ENCODE measurements at places on chromosomes 7 and 10.

DNA sequence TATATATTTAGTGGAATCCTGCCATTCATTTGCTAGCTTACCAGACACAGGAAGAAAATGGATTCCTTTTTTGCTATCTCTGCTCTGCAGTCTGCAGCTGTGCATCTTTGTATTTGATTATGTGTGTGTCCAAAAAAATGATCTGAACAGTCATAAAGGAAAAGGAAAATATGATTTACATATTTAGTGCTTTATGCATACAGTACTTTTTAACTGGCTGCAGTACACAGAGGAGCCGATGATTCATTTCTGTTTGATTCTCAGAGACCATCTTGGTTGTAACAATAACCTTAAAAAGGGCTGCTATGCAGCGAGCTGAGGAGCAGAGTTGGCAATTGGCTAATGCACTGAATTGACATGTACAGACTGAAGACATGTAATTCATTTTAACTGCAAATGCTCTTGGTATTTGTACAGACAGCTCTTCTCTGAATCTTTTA, 151.3 kb upstream of the FZD1 start:
- no peak for DNase-seq

DNA sequence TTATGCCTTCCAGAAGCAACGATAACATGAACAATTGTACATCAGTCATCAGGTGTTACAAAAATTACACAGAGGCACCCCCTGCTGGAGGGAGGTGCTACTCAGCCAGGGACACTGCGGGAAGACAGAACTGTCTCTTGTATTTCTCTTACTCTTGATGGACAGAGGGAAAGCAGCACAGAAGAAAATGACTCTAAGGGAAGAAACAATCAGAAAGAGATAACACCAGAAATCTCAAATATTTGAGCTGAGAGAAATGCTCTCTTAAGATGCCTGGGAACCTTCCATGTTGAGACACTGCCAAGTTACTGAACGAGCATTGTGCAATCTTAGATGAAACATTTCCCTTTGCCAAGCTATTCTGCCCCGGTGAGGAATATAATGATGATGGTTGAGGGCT, 227.6 kb upstream of the NPSR1 start:
- DNase-seq: no peak

- no peak for DNase-seq
Observed at GRCh38 chr7:120662291-120662690, 195.7 kb downstream of the TSPAN12 start.

DNA sequence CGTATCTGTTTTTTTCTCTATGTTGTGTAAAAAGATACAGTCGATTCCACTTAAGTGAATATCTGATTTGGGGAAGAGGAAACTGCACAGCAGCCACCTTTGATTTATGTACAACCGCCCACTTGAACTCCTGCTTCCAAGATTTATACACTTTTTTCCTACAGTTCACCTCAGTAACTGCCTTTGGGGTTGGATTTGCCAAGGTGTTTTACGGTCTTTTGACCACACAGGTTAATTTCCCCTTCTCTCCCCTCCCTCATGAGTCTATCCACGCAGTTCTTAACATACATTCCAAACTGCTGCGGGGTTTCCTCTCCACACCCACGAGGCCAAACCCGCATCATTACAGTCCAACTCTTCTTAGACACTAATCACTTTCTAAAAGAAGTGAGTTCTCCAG, 277.0 kb downstream of the USP6NL start:
- DNase-seq: no peak

DNA sequence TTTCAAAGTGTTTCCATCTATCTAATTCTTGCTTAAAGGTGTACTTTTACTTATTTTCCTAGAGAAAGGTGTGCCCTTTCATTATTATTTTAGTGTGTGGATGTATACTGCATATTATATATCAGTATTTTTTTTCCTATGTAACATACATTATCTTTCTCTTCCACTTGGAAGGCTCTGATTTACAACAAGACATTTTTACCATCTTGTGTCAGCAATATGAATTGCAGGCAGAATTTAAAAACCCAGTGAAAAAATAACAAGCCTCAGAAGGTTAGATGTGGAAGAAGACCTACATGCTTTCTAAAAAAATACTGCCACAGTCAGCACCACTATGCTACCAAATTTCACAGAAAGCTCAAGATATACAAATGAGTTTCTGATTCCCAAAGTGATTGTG, 327.7 kb upstream of the STEAP1 start:
- DNase-seq: no peak

DNA sequence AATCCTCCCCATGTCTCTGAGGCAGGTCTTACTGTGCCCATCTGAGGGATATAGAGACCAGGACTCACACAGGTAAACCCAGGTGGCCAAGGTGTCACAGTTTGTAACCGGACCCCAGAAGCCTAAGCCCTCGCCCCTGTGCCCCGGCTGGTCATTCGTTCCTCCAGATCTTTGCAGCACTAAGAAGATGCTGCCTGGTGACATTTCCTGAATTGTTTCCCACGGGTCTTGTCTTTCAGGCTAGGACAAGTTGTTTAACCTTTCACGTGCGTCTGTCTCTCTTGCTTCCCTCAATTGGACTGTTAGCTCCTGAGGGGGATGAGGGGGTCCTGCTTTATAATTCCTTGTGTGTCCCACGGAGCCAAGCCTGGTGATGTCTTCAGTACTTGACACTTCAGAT, 158.0 kb downstream of the KCNMA1 start:
- DNase-seq: no peak

GRCh38 chr7:6234384-6234783, 38.0 kb downstream of the CYTH3 start:
- no peak for DNase-seq

DNA sequence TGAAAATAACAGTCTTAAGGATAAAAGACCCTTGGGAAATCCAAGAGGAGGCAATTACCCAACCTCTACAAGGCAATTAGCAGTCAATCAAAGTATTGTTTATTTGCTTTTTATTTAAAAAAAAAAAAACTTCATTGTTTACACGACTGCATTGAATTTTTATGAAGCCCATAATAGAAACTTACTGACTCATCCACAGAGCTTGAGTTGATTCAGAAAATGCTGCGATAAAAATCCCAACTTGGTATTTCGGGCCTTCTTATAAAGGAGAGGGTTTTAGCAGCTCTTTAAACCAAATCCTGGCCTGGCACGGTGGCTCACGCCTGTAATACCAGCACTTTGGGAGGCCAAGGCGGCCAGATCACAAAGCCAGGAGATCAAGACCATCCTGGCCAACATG, 69.2 kb upstream of the PALS2 start:
- DNase-seq: no peak

- no peak for DNase-seq
Observed at GRCh38 chr7:78684201-78684600, 769.3 kb downstream of the MAGI2 start.

DNA sequence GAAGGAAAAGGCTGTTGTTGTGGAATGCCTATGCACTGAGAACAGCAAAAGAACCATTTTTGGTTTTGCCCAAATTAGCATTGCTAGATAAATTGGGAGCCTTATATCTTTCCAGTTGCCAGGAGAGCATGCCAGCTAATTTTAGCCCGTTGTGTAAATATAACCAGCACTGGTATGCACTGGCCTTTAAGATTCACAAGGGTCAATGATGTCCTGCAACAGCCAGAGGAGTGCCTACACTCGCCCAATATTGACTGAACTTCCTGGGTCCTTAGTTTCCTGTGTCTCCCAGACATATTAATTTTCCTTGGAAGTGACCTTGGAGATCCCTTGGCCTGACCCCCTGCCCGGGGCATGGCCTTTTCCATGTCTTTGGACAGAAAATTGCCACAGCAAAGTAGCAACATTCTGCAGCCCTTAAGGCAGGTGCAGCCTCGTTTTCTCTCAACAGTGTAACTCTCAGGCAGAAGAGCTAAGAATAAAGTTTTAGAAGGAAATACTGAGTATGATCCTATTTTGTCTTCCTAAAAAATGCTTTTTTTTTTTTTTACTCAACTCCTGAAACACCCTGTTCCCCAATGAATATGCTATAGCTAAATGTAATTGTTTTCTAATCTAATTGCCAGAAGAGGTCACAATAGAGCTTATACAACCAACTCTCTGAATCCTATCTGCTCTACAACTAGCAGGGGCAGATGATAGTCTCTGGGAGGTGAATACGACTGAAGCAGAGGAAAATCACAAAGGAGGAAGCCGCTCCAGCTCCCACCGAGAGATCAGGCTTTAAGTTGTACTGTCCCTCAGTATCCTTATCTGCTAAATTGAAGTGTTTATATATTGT, 131.9 kb upstream of the PCGF5 start:
- no peak for DNase-seq

- no peak for DNase-seq
Observed at GRCh38 chr7:3495530-3495929, 194.5 kb downstream of the SDK1 start.

- DNase-seq: no peak
Observed at GRCh38 chr10:88565072-88565471, 18.0 kb downstream of the RNLS start.

GRCh38 chr7:157938211-157938610, 601.4 kb downstream of the DNAJB6 start:
- no peak for DNase-seq

- no peak for DNase-seq
Observed at GRCh38 chr7:1666823-1667565, 3.1 kb upstream of the ELFN1 start.

GRCh38 chr10:69043931-69044531, 43.9 kb upstream of the SRGN start:
- no peak for DNase-seq
